NCI-H1048 (cell line): ENCODE measurements at places on chromosomes 1 and 21.

DNA sequence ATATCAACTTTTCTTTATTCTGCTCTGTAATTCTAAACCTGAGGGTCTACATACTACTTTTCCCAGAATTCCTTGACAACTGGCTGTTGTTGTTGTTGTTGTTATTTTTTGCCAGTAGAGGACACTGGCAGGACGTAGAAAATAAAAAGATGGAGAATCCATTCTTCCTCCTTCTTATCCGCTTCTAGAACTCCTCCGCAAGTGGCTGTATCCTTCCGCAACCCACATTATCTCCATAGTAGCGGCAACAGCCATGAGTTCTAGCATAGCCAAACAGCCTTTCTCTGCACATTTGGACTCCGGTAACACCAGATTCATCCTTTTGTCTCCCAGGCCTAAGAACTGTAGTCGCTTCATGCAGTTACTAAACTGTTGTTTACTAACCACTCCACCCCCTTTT, 91.1 kb upstream of the CACHD1 start:
- no peak for DNase-seq

DNA sequence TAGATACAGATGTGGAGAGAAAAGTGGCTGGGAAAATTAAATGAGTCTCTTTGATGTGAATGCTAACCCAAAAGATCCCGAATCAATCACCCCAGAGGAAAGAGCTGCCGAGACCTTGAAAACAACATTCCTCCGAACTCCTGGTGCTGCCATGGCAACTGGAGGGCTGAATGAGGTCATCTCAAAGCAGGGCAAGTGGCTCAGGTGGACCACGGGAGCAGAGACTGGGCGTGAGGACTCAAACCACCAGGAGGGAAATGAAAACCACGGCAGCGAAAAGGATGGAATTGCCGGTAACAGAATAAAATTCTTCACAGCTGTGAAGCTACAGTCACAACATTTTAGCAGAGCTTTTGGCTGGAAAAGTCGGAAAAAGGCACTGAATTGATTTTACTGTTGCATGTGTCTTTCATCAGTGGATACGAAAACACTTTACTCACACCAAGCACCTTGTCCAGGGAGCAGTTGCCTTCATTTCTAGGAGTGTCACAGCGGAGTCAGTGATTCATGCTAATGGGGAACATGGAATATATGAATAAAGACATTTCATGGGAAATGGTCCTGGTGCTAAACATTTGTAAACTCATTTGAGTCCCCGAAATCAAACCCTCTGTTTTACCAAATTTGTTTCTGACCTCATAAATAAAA, 23.2 kb upstream of the BECN2 start:
- no peak for DNase-seq

DNA sequence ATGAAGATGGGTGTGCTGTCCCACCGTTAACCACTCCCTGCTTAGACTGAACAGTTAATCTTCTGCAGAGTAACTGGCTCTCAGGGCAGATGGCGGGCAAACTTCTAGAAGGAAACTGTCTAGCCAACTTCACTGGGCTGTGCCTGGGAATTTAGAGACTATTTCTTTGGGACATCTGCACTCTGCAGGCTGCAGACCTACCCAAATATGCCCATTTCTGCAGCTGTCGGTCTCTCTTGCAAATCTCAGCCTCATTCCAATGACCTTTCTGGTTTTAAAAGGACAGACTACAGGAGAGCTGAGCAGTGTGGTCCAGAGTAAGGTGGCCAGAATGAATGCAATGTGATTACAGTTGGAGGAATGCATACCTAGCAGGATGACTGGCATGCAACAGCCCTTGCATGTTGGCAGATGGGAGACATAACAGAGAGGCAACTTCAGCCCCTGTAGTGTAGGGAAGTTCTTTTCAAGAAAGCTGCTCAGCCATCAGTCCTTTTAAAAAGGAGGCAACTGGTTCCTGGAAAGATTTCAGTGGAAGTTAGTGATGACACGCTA, 26.3 kb upstream of the IL20 start:
- no peak for DNase-seq

- no peak for DNase-seq
These were observed 29.8 kb upstream of the KIF21B start for GRCh38 chr1:201053155-201053860.
